Muscle of arm (tissue), 14 donors: ENCODE measurements at places on chromosomes 2 and 18.
A peak's percentile ranks its signal among the peaks of the same experiment; 100 is the strongest.

- DNase-seq, result no peak
Observed at GRCh38 chr18:75544051-75544481, 116.6 kb upstream of the SMIM21 start.

- DNase-seq, result no peak
Observed at GRCh38 chr2:47569658-47570475, 166.9 kb downstream of the MSH2 start.

GRCh38 chr2:1925516-1925915 lies 181.2 kb upstream of the PXDN start:
- no peak for DNase-seq

DNA sequence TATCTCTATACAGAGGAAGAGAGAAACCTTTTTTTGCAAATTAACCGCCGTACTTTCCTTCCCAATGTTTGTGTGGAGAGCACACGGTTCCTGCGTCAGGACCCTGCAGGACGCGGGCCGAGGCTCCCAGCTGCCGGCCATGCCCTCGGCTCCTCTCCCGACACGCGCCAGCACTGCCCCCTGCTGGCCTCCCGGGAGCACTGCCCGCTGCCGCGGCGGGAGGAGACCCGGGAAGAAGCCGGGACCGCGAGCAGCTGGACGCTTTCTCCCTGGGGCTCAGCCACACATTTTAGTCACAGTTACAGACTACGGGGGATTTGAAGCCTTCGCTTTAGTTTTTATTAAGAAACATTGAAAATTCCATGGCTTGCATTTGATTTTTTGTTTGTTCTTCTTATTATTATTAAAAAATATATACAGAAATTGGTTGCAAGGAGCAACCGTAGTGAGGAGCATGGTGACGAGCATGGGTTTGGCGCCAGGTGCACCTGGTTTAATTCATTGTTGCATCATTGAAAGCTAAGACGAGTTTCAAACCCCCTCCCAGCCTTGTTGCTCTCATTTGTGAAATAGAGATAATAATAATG lies 401.2 kb downstream of the GALR1 start:
- peak; percentile 71 for DNase-seq

DNA sequence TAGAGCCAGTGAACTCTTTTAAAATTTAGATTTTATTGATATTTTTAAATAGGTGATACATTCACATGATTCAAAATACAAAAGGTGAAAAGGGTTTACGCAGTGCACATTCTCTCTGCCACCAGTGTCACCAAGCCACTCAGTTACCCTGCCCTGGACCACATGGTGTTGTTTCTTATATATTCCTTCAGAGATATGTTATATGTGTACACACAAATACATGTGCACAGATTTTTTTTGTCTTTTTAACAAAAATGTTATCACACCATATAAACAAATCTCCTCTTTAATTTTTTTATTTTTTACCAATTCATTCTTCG lies 26.2 kb downstream of the SERPINB4 start:
- no peak for DNase-seq

GRCh38 chr18:47246027-47246971 lies 5.2 kb downstream of the SKOR2 start:
- DNase-seq, result no peak

DNA sequence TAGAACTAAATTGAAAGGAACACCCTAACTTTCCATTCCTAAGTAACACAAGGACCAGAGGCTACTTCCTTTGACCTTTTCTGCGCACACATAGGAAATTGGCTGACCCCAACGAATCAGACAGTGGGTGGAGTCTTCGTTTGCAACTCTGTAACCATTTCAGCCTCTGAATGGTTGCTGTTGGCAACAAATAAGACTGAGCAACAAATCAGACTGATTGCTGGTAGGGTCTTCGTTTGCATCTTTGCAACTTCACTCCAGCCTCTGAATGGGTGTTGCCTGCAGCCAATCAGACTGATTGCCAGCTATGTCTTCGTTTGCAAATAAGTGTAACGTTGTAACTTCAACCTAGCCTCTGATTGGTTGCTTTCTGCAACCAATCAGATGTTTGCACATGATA lies 34.6 kb downstream of the USP40 start:
- DNase-seq, result no peak

GRCh38 chr18:47968006-47968676 lies 37.7 kb upstream of the SMAD2 start:
- DNase-seq, result no peak

- DNase-seq, result no peak
Observed at GRCh38 chr2:9686061-9686460, 55.3 kb upstream of the YWHAQ start.

GRCh38 chr2:50753234-50753633 lies 278.7 kb downstream of the NRXN1 start:
- DNase-seq, result no peak

DNA sequence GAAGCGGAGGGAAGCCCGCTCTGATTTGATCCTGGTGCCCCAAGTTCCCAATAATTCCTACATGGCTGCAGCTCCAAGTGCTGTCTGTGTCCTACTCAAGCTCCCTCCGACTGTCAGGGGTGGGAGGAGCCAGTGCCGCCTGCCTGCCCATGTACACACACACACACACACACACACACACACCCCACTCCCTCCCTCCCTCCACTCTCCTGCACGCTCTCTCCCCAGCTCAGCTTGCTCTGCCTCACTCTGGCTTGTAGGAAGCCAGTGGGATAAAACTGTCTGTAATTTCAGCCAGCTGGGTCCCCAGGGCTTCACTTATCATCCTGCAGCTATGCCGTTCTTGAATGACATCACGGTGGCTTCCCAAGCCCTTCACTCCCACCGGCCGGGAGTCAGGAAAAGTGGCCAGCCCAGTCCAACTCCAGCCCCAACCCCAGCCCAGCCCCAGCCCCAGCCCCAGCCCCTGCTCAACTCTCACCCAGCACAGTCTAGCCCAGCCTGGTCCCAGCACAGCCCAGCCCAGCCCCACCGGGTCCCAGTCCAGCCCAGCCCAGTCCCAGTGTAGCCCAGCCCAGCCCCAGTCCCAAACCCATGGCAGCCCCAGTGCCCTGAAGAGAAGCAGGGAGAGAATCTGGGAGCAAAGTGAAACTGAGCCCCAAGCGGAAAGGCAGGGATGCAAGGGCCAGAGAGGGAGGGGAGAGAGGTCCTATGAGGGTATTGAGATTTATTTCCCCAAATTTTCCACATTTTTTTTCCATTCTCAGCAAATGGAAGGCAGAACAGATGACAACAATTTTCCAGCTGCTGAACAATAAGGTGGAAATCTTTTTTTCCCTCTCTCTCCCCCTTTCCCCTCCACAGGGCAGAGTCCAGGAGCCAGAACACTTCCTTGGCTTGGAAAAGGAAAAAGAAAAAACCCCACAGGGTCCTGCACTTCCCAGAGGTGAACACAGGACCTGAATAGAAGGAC lies 144.0 kb downstream of the TNS1 start:
- peak; percentile 97 for DNase-seq

DNA sequence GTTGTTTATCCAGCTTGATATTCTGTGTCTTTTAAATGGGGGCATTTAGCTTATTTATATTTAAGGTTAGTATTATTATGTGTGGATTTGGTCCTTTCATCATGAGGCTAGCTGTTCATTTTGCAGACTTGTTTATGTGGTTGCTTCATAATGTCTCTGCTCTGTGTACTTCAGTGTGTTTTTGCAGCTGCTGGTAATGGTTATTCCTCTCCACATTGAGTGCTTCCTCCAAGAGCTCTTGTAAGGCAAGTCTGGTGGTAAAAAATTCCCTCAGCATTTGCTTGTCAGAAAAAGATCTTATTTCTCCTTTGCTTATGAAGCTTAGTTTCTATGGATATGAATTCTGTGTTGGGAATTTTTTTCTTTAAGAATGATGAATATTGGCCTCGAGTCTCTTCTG lies 47.8 kb upstream of the NT5C1B start:
- no peak for DNase-seq

DNA sequence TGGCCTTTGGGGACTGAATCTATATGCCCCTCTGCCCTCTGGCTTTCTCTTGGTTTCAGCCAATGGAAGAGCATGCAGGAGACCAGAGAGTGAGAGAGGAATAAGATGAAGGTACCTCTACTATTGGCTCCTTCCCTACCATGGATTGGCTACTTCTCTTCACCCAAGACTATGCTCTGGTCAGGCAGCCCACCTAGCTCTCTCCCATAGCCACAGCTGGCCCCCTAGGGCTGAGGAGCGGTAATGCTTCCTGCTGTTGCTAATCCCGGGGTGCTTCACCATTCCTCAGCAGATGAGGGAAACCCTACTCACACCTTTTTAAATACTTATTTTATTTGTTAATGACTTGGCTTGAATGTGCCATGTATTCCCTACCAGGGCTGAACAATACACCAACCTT lies 142.4 kb downstream of the MREG start:
- no peak for DNase-seq

DNA sequence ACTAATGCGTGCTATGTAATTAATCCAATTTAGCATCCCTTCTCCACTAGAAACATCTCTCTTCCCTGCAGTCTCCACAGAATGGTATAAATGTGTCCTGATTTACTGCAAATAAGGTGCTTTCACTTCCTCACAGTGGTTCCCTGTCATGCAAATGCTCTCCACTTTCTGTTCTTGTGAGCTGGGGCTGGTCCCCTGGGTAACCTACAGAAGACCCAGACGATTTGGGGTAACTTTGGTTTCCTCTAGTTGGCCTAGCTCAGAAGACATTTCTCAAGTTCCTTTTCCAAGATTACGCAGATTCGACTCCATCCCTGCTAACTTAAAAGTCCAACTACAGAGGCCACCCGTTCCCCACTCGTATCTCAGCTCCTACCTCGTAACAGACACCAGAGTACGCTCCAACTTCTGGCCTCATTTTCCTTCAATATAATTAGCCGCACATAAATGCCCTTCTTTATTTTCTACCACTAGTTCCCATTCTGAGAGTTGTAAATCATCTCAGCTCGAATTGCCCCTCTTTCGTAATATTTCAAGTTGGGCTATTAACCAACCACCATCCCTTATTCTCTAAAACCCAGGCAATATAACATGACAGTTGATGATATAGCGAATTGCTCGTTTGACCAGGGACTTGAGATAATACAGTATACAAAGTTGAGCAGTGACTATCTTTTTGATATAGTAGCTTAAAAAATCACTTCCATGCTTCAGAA lies 28.8 kb upstream of the NEDD4L start:
- DNase-seq, result no peak

DNA sequence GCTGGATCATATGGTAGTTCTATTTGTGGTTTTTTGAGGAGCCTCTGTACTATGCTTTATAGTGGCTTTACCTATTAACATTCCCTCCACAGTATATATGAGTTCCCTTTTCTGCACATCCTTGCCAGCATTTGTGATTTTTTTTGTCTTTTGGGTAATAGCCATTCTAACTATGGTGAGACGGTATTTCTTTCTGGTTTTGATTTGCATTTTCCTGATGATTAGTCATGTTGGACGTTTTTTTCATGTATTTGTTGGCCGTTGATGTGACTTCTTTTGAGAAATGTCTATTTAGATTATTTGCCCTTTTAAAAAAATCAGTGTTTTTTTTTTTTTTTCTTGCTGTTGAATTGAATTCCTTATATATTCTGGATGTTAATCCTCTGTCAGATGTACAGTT lies 31.1 kb downstream of the ACTR3 start:
- DNase-seq, result no peak

DNA sequence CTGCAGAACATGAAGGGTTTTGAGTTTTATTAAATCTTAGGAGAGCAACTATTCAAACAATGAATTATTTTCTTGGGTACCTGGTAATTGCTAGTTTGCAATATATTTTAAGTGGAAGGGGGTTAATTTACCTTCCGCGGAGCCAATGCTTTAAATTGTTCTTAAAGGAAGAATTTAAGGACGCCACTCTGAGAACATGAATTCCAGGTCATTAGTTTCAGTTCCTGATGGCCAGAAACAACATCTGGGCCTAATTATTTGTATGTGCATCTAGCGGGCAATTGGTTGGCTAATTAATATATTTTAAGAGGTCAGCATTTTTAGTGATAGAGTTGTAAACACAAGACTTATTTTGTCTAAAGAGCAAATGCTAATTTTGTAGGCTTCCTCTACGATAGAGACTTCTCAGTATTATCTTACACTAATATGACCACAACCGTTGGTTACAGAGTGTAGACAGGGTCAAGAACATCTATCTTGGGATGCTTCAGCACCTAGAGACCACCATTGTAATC lies 40.8 kb downstream of the CCBE1 start:
- DNase-seq, result no peak

- DNase-seq, result no peak
Observed at GRCh38 chr2:102487761-102488462, 14.9 kb downstream of the SLC9A4 start.

DNA sequence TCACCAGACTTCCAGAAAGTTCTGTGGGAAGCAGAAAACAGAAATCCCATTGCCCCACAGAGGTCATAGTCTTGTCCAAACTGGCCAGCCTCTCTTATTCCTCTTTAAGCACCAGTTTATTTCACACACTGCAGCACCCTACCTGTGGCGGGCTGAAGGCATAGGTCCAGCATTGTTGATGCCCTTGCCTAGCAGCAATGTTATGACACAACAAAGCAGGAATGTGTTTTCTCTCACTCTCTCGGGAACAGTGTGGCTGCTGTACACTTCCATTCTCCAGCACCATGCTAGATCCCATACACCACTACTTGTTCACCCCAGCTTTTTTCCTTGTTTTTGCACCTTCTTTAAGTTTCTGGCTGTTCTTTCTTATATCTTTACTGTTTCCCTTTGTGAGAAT lies 181.6 kb downstream of the DNAH6 start:
- no peak for DNase-seq

- DNase-seq, result no peak
Observed at GRCh38 chr2:73704285-73704684, 32.9 kb downstream of the TPRKB start.

- DNase-seq, result no peak
Observed at GRCh38 chr2:8719528-8719927, 37.7 kb downstream of the ID2 start.

DNA sequence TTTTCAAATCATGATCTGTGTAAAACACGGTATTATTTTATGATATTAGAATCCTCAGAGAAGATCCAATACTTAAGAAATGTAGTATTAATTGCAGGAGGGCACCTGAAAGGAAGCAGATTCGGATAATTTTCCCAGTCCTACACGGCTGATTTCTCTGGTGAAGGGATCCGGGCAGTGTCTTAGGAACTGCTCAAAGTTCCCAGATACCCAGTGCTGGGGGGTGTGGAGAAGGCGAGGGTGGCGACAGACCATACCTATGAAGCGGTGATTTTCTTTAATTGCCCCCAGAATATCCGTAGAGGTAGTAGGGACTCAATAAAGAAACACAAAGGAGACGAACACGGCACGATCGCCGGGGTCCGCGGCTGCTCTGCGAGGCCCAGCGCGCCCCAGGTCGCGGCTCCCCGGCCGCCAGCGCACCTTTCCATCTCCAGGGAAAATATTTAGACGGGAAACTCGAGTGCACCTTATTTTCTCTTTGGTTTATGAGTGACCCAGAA lies 1.4 kb upstream of the SOX11 start:
- no peak for DNase-seq

GRCh38 chr18:12278741-12279682 lies 24.9 kb downstream of the CIDEA start:
- DNase-seq, result peak; percentile 78

GRCh38 chr18:78525366-78526111 lies 454.1 kb upstream of the SALL3 start:
- DNase-seq, result no peak
